ENCODE measurements at places on chromosomes 3 and 15.
A peak's percentile ranks its signal among the peaks of the same experiment; 100 is the strongest.

DNA sequence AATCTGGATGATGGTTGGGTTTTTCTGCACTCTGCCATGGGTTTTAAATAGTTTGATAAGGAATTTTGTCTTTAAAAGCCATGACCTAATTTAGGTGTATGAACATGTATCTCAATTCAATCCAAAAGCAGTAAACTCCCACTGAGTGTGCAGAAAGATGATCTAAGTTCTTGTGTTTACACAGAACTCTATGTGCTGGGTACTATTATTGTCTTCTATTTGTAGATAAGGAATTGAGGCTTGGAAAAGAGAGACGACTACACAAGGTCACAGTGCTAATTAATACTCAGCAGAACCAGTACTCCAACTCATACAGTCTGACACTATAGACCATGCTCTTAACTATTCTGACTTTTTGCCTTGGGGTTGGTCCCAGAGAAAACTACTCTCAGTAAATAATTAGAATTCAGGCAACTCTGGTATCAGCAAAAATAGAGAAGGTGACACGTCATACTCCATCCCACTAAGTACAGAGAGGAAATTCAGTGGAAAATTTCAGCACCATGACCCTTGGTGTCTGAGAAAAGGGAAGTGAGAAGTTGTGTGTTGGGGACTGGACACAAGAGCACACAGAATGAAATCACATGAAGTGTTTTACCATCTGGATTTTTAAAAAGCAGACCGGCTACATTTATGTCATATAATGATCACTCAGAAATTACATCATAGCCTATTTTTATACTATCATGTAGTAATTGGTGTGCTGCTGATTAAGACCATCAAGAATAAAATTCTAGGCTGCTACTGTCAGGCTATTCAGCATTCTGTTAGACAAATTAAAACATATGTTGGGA, 18.3 kb upstream of the MYH15 start:
- DNase-seq = no peak

- DNase-seq = peak; percentile 53
Observed at GRCh38 chr3:159787794-159788205, 200.8 kb upstream of the IL12A start.

DNA sequence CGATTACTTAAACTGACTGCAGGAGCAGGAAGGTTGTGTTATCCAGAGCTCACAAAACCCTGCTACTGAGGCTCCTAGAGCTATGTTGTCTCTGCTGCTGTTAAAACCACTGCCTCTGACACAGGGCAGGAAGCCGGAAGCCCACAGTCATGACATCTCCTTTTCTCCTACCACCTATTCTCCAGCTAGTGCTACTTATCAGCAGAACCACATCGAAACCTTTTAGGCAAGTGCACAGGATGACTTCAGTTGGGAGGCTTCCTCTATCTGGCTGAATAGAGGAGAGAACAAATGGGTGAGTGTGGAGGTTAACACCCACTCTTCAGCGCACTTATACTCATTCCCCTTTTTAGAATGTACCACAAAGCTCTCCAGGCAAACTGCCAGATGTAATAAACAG, 638.0 kb downstream of the OTOL1 start:
- no peak for DNase-seq

DNA sequence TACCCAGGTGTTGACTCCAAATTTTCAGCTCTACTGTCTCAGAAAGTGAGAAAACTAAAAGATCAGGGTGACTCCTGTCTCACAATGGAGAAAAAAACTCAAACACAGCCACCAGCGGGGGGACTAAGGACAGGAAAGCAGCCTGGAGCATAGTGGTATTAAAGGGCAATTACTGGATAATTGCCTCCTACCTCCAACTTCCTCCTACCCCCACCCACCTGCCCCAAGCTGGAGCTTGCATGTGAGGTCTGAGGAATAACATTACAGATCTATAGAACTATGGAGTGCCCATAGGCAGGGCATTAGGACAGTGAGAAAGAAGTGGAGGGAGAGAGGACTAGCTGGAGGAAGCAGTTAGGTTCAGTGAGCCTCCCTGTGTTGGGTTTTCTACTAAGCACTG, 2.7 kb upstream of the PCCB start:
- DNase-seq = no peak

- no peak for DNase-seq
Observed at GRCh38 chr3:144511346-144511745, 539.7 kb downstream of the DIPK2A start.

DNA sequence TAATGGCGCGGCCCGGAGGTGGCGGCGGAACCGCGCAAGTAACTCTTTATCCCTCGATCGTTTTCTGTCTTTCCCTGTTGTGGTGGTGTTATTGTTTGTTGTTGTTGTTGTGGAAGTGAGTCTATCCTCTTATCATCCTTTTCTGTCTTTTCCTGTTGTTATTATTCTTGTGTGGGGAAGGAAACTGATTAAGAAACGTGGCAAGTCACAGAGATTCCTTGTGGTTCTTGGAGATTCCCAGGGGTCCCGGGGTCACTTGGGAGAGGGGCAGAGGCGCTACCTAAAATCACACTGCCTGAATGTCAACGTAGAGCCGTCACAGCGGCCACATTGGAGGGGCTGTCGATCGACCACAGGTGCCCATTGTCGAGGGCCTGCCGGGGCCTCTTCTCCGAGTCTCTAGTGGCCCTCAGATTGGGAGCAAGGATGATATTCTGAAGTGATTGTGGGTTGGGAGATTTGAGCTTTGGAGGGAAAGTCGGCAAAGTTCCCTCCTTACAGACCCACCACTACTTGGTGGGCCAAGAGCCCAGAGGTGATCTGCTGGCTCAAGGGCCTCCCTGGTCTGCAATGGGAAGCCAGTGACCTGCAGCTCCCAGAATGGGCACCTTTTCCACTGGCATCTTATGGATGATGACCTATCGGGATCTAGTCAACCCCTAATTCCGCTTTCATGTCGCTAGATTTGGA, 790 bp downstream of the PARP14 start:
- peak; percentile 16 for DNase-seq

GRCh38 chr3:5258526-5258925, 71.0 kb downstream of the EDEM1 start:
- DNase-seq = no peak

GRCh38 chr3:194782698-194783404, 97.2 kb downstream of the FAM43A start:
- DNase-seq = peak; percentile 52

GRCh38 chr3:72655723-72656122, 192.5 kb downstream of the SHQ1 start:
- no peak for DNase-seq

DNA sequence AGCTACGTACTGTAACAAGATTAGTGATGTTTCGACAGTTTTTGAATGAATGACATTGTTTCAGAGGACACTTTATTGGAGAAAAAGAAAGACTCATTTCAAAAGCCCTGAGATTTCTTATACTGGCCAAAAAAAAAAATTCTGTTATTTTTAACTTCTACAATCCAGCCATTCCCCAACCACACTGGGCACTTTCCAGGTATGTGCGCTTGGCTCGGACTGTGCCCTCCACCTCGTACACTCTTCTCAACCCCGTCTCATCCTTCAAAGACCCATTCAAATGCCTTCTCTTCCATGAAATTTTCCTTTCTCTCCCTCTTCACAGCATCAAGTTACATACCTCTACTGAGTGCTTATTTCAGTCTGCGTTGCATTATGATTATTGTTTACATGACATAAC, 328.5 kb upstream of the SOX2 start:
- no peak for DNase-seq

- peak; percentile 33 for DNase-seq
Observed at GRCh38 chr15:23420806-23421575, 26.1 kb downstream of the GOLGA6L2 start.

DNA sequence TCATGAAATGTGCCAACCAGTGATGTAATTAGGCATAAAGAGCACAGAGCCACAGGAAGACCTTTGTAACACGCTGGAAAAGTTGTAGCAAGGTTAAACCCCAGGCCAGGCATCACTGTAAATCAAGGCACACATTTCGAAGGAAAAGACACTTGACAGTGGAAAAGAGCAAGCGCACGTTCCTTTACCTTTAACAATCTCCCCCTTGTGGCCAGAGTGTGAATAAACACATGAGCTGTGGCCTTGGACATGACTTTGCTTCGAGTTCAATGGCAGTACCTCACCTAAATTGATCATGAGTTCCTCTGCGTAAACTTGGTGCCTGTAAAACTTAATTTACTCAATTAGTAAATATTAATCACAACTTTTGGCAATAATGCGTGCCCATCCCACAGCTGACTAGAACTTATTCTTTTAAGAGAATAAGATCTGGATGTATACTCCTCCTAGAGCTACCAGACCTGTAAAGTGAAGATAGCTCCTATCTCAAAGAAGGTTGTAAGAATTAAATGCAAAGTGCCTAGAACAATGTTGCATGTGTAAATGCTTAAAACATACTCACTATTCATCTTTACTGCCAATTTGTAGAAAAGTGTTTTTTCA, 757.0 kb upstream of the NECTIN3 start:
- DNase-seq = peak; percentile 62

GRCh38 chr15:26043018-26043417, 179.9 kb upstream of the ATP10A start:
- no peak for DNase-seq

DNA sequence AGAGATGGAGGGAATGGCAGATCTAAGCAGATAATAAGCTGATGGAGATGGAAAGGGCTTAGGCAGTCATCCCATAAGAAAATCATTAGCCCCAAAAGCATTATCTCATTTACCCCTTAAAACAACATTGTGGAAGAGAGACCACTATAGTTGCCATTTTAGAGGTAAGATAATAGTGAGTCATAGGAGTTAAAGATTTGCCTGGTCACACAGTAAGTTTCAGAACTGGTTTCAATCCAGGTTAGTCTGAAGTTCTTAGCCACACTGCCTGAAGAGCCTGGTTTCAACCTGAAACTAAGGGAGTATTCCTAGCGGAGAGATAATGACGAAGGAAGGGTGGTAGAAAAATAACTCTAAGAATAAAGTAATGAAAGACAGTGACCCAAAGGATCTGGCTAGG, 13.0 kb upstream of the UBR1 start:
- no peak for DNase-seq

DNA sequence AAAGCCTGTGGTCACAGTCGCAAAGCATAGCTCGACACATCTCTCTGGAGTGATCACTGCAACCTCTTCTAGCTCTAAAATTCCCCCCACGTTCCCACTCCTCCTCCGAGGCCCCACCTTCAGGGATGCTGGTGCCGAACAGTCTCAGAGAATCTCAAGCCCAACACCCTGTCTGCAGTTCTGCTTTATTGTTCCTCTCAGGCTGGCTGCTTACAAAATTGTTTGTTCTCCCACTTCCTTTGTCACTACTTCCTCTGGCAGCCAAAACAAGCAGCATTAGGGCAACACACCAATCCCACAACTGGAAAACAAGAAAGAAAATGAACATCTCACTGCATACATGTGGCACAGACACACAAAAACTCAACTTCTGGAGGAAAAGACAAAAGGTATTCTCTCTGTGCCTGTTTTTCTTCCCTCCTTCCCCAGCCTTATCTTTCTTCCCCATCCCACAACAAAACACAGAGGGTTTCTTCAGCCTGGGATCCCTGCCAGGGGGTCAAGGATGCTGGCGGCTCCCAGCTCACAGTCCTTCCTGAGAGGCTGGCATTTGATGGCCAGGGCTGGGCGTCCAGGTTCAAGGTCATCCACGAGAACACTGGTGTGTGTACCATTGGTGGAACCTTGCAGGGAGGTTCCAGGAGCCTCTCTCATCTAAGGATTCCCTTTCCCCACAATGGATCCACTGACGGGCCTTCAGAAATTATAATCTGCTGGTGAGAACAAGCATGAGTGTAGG, 108.4 kb downstream of the TMCO5A start:
- DNase-seq = no peak

GRCh38 chr3:149534671-149535332, 60.3 kb downstream of the TM4SF4 start:
- DNase-seq = peak; percentile 69

GRCh38 chr3:4568841-4569240, 75.7 kb downstream of the ITPR1 start:
- no peak for DNase-seq

DNA sequence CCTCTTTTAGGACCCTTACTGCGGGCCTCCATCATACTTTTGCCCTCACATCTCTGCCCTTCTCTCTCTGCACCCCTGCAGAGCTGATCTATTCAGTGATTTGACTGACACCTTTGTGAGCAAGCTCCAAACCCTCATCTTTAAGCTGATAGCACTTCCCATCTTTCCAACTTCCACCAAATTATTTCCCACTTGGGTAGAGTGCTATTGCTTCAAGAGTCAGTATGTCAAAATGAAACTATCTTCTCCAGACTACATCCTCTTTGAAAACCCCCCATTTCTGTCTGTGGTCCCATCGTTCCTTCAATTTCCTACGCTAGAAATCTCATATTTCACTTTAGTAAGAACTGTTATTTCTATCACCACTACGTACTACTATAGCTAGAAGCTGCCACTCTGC, 19.7 kb downstream of the ZWILCH start:
- DNase-seq = no peak

GRCh38 chr3:107994956-107995715, 95.7 kb downstream of the CD47 start:
- no peak for DNase-seq

- no peak for DNase-seq
Observed at GRCh38 chr15:68781766-68782588, 38.7 kb downstream of the ANP32A start.

GRCh38 chr3:70640481-70640880, 328.0 kb upstream of the MDFIC2 start:
- no peak for DNase-seq

GRCh38 chr15:48861813-48862431, 16.0 kb upstream of the EID1 start:
- peak; percentile 88 for DNase-seq

- no peak for DNase-seq
Observed at GRCh38 chr15:100191161-100191560, 150.6 kb downstream of the ADAMTS17 start.

GRCh38 chr15:45869034-45869668, 234.3 kb downstream of the SQOR start:
- DNase-seq = no peak

- no peak for DNase-seq
Observed at GRCh38 chr3:131393868-131394267, 12.3 kb downstream of the NUDT16 start.

DNA sequence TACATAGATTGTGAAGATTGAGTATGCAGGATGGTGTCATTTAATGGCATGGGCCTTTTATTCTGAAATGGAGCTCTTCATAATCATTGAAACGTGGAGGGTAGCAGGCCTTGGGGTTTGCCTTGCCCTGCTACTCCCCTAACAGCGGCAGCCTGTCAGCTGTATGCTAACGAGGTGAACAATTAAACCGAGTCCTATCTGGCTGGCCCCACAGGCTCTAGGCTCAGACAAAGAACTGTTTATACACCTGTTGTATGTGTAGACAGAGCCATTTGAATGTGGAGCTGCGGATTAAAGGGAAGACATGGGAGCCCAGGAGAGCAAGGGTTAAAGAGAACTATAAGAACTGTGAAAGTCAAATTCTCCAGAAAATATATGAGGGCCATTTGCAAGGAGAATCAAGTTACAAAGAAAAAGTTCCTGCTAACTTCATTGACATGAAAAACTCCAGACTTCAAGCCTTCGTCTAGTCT, 116.7 kb upstream of the CGNL1 start:
- DNase-seq = no peak

- peak; percentile 71 for DNase-seq
Observed at GRCh38 chr3:157572559-157573270, 69.5 kb upstream of the VEPH1 start.

Data from fibroblast of the aortic adventitia (primary cell).